ENCODE measurements at places on chromosomes 2 and 18.

DNA sequence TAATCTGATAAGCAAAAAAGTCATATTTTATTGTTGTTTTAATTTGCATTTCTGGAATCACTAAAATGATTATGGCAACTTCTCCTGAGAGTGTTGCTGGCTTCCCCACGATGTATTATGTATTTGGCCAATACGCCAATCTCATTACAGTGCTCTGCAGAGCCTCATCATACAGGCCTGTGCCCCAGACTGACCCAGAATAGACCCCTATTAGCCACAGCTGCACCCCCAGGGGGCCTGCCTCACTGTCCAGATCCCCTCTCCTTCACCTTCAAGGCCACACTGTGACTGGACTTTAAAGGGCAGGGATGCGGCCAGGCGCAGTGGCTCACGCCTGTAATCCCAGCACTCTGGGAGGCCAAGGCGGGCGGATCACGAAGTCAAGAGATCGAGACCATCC lies 17.4 kb upstream of the COX7A2L start:
- no peak for DNase-seq

- DNase-seq: no peak
These were observed 735 bp downstream of the NRP2 start for GRCh38 chr2:205682971-205683501.

DNA sequence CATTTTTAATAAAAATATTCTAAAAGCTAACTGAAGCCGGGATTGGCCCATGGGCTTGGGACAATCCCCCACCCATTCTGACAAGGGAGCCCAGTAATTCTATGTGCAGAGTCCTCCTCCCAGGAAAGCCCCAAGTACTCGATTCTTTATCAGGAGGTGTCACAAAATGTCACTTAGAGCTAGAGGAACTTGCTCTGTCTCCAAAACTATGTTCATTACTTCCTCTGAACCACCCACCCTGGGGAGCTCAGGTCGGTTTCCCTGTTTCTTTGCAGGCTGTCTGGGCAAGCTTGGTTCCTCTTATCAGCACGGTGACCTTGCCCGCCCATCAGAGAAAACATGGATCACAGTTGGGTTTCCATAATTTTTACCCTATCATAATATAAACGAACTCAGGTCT lies 430.6 kb upstream of the ID2 start:
- DNase-seq: no peak

DNA sequence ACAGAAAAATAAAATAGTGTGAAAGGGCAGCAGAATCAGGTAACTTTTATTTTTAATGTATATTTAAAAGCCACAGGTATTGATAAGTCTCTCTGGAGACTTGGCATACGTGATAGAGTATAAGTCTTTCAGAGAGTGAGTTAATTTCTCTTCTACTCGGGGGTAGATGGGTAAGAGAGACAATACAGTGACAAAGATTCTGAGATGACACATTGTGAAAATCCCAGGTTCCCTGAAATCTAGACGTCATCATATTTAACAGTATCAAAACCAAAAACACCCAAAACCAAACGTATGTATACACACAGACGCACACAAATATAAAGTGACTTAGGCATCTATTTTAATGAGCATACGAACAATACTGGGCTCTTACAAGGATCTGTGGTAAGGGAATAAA lies 33.3 kb downstream of the NIF3L1 start:
- DNase-seq: no peak

GRCh38 chr18:45920367-45920766 lies 46.8 kb downstream of the EPG5 start:
- no peak for DNase-seq

- DNase-seq: peak; percentile 68
These were observed 77.9 kb downstream of the LIMS1 start for GRCh38 chr2:108612153-108612513.

DNA sequence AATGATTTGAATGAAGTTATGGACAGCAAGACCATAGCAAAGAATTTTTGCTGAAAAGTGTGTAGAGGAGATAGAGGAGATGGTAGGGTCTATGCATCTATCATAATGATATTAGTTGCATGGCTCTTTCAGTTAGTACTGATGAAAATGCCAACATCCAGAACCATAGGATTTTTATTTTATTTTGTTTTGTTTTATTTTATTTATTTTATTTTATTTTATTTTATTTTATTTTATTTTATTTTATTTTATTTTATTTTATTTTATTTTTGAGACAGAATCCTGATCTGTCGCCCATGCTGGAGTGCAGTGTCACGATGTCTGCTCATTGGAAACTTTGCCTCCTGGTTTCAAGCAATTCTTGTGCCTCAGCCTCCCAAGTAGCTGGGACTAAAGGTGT lies 1021.1 kb upstream of the ZEB2 start:
- no peak for DNase-seq

GRCh38 chr2:205768815-205769494 lies 86.7 kb downstream of the NRP2 start:
- DNase-seq: no peak

GRCh38 chr2:10283106-10284062 lies 19.3 kb upstream of the HPCAL1 start:
- DNase-seq: no peak

DNA sequence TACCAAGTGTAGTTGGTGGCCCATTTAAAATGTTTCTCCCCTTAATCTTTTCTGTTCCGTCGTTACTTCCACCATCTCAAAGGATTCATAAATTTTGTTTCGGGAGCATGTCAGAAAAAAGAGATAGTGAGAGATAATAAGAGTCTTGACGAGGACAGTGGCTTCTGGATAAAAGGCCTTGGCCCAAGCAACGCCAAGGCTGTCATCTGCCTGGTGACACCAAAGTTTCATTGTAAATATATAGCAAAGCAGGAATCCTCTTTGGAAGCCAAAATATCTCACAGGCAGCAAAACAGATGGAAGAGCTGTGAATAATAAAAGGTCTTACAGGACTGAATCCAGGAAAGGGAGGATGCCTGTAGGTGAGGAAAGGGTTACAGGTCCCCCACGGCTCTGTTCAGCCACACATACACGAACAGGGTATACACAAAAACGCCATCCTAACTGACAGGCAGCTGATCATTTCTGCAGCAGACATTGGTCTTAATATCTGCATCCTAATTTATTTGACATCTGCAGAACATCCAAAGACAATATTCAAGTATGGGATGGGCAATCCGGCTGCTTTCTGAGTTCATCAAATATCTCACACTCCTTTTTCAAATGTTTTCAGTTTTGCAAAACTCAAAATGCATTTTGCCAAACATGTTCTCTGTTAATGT lies 382.8 kb downstream of the OSR1 start:
- no peak for DNase-seq

DNA sequence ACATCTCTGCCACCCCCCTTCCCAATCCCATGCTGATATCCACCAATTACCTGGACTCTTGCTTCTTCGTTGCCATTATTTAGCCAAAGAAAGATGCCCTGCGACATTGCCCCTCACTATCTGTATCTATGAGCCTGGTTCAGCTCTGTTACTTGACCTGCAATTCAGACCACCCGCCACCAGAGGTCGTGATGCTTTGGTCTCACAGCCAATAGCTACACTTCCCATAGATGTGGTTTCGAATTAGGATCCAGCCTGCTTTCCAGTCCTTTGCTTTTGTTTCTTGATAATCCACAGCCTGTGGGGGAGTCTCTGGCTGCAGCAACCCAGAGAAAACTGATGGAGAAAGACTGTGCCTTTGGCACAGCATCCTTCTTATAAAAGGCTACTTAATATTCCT lies 239.4 kb downstream of the KLHL29 start:
- DNase-seq: peak; percentile 54

DNA sequence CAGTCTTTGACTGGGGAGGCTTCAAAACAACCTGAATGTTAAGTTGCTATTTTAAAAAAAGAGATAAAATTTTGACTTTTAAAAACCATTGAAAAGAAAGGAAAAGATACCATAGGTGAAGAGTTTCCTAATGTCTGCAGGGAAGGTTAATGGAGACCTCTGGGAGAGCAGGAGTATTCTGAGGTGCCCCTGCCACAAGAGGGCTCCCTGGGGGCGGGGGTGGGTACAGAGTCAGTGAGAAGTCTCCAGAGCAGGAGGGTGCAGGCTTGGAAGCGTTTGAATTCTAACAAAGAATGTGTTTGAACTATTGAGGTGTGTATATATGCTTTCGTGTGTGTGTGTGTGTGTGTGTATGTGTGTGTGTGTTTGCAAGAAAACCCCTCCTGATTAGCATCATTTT lies 46.7 kb upstream of the ST6GAL2 start:
- no peak for DNase-seq

DNA sequence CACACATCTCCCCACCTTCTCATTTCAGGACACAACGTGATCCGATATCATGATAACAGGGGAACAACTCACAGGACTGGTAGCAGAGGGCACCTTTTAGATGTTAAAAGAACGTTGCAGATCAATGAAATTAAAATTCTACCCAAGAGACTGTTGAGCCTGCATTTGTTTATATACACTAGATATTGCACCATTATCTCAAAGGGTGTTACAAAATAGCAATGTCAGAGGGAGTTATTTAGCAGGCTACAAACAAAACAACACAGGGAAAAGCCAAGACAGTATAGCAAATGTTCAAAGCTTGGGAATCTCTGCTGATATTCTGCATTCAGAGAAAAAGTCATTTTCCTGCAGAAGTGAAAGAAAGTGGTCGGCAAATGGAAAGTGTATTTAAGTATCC lies 139.5 kb downstream of the MYO5B start:
- DNase-seq: no peak

DNA sequence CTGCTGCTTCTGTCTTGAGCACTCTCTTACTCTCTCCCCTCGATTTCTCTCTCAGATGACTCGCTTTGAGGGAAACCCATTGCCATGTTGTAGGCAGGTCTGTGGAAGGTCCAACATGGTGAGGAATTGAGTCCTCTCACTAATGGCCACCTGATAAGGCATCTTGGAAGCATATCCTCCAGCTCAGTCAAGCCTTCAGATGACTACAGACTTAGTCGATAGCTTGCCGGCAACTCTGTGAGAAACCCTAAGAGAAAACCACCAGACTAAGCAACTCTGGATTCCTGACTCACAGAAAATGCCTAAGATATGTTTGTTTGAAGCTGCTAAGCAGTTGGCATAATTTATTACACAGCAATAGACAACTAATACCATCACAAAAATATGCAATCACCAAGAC lies 51.2 kb downstream of the WDR75 start:
- DNase-seq: no peak

GRCh38 chr2:189613077-189613636 lies 32.6 kb upstream of the SLC40A1 start:
- DNase-seq: no peak

DNA sequence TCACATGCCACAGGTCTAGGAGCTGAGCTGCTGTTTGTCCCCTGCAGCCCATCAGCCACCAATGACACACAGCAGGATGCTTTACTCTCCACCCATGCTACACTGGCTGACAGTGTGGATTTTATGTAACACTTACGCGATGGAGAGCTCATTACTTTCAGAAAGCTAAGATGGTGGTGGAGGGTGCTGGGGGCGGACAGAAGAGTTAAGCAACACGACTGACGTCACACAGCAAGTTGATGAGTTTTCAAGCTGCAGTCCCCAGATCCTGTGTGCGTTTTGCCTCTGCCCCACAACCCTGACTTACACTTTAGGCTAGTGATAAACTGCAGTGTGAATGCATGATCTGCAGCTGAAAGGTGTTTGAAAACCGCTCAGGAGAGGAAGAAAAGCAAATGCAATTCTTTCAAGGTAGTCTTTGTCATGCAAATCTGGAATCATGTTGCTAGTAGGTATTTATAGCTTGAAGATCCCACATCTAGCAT lies 42.4 kb downstream of the MRPS5 start:
- DNase-seq: no peak

DNA sequence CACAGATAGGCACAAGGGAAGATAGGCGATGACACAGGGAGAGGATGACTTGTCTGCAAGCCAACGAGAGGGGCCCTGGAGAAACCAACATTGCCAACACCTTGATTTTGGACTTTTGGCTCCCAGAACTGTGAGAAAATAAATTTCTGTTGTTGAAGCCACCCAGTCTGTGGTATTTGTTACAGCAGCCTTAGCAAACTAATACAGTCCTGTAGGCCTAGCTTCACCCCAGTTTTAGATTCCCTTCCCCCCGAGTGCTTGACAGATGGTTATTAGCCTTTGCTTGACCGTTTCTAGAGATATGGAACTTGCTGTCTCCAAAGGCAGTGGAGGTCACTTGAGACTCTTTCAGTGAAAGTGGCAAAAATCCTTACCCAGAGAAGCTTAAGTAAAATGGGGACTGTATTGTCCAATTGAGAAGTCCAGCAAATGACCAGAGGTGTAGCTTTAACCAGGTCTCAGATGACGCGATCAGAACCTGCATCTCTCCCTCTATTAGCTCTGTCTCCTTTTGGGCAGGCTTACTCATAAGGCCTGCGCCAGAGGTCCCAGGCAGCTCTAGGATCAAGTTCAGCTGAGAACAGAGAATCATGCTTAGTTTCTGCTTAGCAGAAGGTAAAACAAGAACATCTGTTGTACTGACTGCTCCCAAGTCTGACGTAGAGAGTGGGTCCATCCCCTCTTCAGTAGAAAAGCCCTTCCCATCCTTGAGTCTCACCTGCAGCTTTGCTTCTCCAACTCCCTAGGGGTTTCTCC lies 50.4 kb downstream of the MFSD6 start:
- no peak for DNase-seq

DNA sequence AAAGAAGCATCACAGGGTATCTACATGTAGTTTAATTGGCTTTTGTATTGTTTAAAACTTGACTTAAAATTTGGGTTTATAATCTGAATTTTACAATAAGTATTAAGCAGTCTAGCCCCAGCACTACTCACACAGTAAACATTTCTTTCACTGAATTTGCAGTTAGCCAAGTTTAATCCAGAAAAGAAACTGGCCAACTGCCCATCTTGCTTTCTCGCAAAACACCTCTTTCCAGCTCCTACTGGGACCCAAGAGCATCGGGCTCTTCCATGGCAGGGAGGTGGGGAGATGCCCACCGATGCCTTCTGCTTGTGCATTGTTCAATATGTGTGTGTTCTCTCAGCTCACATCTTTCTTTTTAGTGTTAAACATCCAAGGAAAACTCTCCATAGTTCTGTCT lies 212.8 kb upstream of the BOD1L2 start:
- no peak for DNase-seq

DNA sequence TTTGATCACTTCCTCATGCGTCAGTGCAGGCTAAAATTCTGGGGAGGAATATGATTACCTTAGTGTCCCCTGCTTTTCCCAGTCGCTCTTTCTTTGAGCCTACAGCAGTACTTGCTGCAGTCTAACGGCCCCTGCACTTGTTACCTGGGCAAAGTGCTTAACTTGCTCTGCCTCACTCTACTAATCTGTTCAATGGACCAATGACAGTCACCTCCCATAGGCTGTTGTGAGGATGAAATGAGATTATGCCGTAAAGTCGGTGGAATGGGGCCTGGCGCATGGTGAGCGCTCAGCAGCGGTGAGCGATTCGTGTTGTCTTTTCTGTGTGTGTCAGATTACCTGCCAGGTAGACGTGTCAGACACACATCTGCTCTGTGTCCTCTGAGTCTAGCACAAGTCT lies 5.3 kb downstream of the TNS1 start:
- DNase-seq: no peak
